ENCODE measurements at places on chromosomes 2 and 18.

DNA sequence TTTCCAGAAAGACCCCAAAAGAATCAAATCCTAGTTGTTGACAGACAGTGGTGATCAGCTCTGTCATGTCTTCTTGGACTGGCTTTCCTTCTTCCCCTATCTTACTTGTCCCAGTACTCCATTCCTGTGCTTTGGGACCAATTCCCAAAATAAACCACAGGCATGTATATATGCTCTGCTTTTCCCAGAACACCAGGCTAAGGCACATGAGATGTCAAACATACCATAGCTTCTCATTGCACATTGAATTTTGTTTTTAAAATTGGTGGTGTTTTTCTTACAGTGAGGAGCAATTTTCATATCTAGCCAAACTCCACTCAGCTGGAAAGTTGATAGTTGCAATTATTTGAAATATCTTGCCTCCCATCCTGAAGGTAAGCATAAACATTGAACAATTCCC lies 88.9 kb upstream of the RGPD4 start:
- no peak for DNase-seq

DNA sequence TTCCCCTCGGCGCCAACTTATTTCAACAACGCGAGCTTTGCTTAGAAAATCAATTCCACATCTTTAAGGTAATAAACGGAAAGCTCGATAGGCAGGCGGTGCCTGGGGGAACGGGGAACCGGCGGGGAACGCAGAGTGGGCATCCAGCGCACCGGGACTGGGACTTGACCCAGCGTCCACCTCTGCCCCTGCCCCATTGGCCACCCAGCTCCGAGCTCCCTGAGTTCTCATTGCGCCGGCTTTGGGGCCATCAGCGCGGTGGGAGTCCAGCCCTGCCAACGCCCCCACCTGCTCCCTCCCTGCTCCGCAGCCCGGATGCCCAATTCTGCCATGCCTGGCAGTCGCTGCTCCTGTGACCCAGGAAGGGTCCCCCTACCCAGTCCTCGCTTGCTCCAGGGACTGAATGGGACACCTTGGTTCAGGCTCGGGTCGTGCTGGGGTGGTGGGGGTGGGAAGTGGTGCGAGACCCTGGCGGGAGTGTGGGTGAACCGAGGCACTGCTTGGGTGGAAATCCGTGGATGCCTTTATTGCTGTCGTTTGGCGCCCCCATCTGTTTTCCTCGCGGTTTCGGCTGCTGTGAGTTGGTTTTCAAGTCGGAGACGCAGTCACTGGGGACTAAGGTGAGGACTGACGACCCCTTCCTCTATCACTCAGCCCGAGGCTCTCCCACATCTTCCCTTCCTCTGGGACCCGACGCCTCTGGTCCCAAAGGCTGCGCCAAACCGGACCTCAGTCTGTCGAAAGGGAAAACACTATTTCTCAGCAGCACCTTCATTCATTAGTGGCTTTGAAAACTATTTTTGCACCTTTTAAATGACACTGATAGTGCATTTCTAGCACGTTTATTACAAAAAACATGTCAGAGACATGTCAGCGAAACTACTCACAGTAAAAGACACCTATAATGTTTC lies 2.4 kb upstream of the EVX2 start:
- DNase-seq, result peak; percentile 41

GRCh38 chr2:196729418-196729817 lies 70.1 kb downstream of the GTF3C3 start:
- DNase-seq, result no peak

DNA sequence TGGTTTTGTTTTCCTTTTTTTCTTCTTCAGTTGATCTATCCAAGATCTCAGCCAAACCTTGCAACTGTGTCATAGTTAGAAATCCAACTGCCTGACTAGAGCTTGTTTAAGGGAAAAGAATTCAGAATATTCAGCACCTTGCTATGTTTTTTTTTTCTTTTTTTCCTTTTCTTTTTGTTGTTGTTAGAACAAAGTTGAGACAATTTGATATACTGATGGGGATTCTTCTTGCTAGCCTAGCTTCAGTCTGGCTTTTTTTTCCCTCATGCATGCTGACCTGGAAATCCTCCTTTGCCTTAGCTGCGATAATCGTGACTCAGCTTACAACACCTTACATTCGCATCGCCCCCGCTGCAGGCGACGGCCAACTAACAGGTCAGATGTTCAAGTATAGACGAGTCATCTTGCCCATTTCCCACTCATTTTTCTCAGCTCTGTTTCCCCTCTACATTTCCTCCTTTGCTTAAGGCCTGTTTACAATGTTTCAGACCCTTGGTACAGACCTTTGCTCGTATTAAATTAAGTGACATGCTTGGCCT lies 487.2 kb upstream of the RAB12 start:
- DNase-seq, result no peak

GRCh38 chr2:189104934-189105333 lies 74.6 kb downstream of the COL5A2 start:
- DNase-seq, result no peak

- no peak for DNase-seq
Observed at GRCh38 chr2:170369228-170369627, 191.3 kb downstream of the MYO3B start.

GRCh38 chr2:232368311-232368731 lies 10.2 kb upstream of the ALPP start:
- DNase-seq, result no peak

GRCh38 chr18:34522603-34523002 lies 187.5 kb upstream of the DTNA start:
- peak; percentile 74 for DNase-seq

DNA sequence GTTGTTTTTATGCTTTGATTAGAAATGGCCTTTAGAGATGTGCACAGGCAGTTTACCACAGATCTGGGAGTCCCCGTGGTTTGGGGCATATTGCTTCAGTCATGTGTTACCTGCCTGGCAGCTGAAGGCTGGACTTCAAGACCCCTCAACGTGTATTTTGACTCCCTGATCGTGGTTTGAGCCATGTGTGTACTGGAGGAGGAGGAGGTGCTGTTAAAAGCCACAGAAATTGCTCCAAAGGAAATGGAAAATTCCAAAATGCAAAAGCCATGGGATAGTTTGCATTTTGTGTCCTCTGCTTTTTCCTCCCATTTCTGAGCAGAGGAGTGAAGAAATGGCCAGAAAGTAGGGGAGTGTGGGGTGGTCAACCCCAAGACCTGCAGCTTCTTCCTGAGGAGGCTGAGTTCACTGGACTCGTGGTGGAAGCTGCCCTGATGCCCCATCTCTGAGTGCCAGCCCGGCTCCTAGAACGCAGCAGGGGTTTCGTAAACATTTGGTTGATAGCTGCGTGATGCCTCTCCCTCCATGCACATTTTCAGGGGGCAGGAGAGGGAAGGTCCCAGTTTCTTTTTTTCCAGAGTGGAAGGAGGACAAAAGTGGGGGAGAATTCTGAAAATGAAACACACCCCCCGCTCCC lies 45.7 kb downstream of the ITGB1BP1 start:
- no peak for DNase-seq

DNA sequence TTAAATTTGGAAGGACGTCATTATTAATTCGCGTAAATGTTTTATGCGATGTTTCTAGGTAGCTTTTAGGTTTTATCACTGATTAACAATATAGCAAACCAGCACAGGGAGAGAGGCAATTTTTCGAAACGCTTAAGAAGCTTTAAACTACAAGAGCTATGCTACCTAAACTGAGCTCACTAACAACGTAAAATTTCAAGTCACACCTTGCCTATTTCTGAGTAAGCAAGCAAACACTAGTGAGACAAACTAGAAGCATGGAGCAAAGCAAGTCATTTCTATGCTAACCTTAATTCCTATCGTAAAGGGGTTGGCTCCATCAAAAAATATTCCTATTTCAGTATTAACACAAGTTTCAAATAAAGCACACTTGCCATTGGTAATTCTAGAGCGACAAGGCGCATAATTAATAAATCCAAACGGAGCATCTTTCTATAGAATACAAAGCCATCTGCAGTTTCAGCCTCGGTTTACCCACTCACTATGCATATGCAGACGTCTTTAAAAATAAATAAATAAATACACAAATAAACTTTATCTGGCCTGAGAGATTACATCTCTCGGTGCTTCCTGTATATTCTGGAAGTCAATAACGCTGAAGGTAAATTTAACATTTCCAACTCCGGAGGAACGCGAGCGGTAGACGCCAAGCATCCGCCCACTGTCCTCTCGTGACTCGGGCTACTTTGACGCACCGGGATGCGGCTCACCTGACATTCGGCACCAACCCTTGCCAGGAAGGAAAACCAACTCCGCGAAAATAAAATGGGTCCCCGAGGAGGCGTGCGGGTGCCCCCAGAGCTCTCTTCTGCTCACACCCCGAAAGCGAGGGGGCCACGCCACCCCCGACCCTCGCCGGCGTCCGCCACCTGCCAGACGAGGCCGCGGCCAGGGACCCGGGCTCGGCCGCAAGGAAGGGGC lies 947 bp downstream of the ITSN2 start:
- DNase-seq, result peak; percentile 38

- no peak for DNase-seq
Observed at GRCh38 chr18:24725644-24726415, 265.4 kb downstream of the HRH4 start.

DNA sequence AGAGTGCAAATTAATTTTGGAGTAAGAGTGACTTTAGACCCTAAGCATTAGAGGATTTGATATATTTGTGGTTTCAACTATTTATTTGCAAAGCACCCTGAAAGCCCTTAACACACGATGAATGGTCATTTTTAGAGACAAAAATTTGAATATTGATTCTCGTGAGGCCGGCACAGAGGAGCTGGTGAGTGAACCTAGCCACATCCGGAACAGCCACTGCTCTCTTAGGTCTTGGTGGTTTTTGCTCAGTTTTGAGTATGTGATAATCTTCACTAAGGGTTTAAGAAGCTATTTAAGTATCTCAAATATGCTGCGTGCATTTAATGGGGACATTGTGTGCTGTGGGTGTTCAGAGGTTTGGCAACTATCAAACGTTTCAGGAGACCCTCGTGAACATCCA lies 204.8 kb downstream of the TSN start:
- DNase-seq, result no peak

GRCh38 chr2:25105336-25106085 lies 62.9 kb downstream of the POMC start:
- DNase-seq, result peak; percentile 41

DNA sequence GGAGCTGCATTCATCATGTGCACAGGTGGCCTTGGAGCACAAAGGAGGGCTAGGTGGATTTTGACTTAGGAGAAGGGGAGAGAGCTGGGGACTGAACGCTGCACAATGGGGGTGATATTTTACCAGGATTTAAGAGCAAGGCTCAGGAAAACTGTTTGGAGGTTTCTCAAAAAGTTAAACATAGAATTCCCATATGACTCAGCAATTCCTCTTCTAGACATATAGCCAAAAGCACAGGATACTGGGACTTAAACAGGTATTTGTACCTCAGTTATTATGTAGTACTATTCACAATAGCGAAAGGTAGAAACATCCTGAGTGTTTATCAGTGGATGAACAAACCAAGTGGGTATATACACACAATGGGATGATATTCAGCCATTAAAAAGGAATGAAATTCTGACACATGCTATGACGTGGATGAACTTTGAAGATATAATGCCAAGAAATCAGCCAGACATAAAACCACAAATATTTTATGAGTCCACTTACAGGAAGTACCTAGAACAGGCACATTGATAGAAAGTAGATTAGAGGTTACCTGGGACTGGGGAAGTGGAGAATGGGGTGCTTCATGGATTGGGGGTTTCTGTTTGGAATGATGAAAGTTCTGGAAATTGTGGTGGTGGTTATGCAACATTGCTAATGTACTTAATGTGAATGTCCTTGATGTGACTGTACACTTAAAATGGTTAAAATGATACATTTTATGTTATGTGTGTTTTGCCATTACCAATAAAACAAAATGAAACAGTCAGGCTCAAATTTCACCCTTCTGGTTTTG lies 216.9 kb downstream of the HAUS1 start:
- DNase-seq, result no peak

DNA sequence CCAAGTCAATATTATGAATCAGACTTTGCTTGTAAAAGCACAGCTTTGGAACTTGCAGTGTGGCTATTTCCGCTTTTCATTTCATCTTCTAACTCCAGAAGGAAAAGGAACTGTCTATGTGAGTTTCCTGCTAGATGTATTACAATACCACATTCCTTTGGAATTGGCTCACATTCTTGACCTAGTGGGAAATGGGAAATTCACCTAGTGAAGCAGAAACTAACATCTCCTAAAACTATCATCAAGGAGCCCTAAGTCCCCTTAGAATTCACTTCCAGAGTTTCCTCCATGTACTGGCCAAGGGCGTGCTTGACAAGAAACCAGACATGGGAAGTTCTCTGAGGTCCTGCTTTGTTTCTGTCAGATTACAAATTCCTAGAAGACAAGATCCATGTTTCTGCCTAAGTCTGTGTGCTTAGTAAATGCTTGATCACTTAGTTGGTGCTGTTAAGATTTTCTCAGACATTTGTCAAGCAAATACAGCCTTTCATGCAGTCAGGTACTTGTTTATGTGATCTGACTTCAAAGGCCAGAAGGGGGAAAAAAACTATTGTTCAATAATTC lies 275.7 kb upstream of the FN1 start:
- DNase-seq, result no peak

GRCh38 chr18:46262856-46263255 lies 158.7 kb downstream of the HAUS1 start:
- no peak for DNase-seq

GRCh38 chr2:41736105-41736567 lies 311.7 kb upstream of the PKDCC start:
- no peak for DNase-seq

GRCh38 chr2:187644486-187644885 lies 90.3 kb upstream of the TFPI start:
- DNase-seq, result no peak

DNA sequence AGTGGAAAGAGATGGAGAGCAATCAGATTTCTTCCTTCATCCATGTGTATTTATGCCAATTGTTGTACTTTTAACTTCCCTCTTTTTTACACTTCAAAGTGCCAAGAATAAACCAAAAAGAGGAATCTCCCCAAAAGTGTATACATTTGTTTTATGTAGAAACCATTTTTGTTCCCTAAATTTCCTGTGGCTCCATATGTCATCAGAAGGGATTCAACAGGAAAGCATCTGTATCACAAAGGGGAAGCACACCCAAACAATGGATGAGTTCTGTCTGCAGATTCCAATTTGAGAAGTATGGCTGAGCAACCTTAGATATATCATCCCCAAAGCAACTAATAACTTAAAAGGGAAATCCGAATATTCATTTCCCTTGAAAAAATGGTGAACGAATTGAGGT lies 275.0 kb downstream of the MREG start:
- no peak for DNase-seq

- DNase-seq, result no peak
Observed at GRCh38 chr2:213004197-213004821, 147.1 kb downstream of the IKZF2 start.

- DNase-seq, result no peak
Observed at GRCh38 chr2:142983174-142983573, 105.7 kb downstream of the KYNU start.

GRCh38 chr18:8865934-8866333 lies 160.6 kb downstream of the MTCL1 start:
- no peak for DNase-seq

GRCh38 chr2:153971855-153972254 lies 100.1 kb downstream of the GALNT13 start:
- DNase-seq, result no peak

GRCh38 chr18:24276994-24277393 lies 120.6 kb downstream of the OSBPL1A start:
- DNase-seq, result no peak
